ENCODE measurements at places on chromosomes 2 and 18.

DNA sequence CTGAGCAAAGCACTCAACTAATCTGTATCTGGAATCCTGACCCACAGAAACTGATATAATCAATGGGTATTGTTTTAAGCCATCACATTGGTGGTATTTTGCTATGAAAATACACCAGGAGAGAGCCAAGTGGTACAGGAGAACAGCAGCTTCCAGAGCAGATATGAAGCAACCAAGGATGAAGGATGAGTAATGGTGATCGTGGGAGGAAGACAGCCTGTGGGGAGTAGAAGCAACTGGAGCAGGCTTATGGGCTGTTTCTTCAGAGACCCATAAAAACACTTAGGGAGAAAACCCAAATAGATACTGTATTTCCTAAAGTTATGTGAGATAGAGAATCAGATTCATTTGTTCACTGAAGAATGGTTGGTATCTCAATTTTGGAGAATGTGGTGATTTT is 330.8 kb downstream of the NUP35 start:
- DNase-seq: no peak

- DNase-seq: no peak
Observed at GRCh38 chr2:120754067-120754960, 18.6 kb downstream of the GLI2 start.

- no peak for DNase-seq
Observed at GRCh38 chr18:57780706-57781347, 22.3 kb downstream of the ATP8B1 start.

- no peak for DNase-seq
Observed at GRCh38 chr2:3483227-3483985, 35.9 kb downstream of the ADI1 start.

DNA sequence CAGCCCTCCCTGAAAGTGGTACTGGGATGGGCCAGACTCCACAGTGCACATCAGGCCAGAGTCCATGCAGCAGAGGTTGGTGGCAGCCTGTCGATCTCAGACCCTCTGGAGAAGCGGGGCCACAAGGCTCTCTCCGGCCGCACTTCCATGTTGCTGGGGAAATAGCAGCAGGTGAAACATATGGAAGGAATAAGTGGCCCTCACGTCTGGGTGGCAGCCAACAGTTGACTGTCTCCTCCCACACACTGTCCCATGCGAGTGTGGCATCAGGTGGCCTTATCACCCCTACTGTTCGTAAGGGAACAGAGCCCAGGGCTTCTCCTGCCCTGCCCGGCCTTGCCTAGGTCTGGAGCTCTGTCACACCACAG is 58.1 kb upstream of the FOSL2 start:
- no peak for DNase-seq

GRCh38 chr2:130807659-130808385 is 28.9 kb upstream of the ARHGEF4 start:
- DNase-seq: no peak

- DNase-seq: no peak
Observed at GRCh38 chr18:29217124-29217915, 1040.4 kb upstream of the CDH2 start.

DNA sequence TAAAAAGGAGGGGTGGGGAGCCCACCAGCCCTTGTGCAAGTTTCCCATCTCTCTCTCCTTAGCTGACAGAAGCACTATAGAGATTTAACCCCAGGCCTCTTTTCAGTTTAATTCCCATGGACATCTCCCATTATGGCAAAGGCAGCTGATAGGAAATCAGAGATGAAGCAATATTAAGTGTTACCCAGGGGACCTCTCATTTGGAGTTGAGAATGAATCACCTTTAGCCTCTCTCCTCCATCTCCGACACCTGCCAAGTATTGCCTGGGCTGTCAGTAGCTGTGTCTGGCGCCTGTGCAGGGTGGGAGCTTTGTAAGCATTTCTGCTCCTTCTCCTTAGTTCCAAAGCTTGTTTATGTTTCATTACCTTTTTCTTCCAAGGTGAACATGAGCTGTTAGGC is 109.0 kb downstream of the AQP4 start:
- no peak for DNase-seq

DNA sequence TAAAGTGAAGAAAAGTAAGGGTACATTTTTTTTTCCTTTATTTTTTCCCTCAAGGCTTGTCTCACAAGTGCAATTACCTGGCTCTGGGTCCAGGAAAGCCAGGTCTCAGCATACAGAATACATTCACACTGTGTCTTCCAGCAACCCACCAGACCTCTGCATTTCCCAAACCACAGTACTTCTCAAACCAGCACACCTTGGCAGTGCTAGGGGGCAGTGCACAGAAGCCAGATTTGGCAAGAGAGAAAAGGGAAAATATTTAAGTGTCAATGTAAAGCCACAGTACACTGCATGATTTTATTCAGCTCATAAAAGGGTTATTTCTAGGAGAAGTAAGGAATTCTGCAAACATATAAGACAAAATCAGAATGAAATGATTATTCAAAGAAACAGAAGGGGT is 172.8 kb downstream of the NRXN1 start:
- DNase-seq: no peak

DNA sequence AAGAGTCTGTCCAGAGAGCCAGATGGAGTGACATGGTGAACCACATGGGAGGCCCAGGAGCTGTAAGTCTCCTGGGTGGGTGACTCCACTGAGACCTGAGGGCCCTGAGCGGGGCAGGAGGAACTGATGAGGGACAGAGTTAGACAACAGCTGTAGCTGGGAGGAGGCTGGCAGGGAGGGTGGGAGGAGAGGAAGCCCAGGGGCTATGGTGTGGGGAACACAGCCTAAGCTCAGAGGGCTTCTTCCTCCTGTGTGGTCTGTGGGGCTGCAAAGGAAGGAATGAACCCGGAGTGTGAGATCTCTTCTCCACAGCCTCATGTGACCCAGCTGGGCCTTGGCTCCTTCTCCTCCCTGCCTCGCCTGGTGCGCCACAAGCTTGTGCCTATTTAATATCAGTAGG is 395.6 kb upstream of the HS6ST1 start:
- no peak for DNase-seq

Data from T-helper 2 cell (primary cell).